ENCODE measurements at places on chromosomes 7 and 10. TPM values are rescaled to one million over a fixed set of nuclear protein-coding genes. Genes with fewer than 3 reads are reported as not detected.

DNA sequence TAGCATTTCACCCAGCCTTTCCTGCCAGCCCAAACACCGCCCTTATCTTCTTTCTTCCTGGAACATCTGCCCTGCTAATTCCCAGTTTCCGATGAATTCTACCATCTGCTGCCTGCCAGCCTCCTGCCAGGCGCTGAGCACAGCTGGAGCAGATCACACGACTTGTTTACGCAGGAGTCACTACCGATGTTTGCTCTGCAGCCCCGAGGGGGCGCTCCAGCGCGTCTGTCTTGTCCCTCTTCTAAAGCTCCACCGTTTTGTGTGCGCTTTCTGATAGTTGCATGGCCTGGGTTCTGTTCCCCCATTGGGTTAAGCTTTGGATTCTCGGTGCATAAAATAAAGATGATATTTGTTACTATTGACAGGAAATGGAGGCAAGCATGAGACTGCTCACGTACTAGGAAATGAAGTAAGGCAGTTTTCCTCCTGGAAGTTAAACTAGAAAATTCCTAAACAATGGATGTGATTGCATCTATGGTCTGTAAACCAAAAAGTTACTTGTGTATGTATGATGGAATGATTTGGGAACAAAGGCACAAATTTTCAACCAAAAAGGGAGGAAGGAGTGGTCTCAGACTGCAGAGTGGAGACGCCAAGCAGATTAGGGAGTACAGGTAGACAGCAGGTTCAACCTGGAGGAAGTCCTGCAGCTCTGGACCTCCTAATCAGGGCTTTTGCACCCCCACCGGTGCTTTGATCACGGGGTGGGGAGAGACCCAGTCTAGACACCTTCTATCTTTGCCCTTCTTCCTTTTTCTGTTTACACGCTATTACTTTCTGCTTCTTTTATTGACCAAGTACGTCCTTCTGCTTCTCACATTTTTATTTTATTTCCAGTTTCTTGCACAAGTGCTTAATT is 2.2 kb upstream of the RBM17 start:
- peak; percentile 94 for DNase-seq

GRCh38 chr10:68428396-68429104 is 21.5 kb upstream of the RUFY2 start:
- no peak for DNase-seq

- DNase-seq: no peak
These were observed 143.7 kb downstream of the FZD1 start for GRCh38 chr7:91407942-91408341.

DNA sequence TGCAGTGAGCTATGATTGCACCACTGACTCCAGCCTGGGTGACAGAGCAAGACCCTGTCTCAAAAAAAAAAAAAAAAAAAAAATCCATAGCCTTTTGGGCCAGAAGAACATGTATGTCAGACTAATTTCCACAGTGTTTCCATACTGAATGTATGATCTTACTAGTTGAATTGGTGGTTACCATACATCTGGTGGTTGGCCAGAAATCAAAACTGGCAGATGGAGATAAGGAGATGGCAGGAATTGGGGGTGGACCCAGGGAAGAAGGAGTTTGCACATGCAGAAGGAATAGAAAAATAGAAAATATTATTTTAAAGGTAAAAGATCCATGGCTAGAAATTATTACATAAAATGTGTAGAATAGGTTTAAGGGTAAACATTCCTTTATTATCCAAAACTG is 3.7 kb upstream of the ATOH7 start:
- no peak for DNase-seq

- peak; percentile 3 for DNase-seq
These were observed 109.4 kb downstream of the MBL2 start for GRCh38 chr10:52663161-52663560.

DNA sequence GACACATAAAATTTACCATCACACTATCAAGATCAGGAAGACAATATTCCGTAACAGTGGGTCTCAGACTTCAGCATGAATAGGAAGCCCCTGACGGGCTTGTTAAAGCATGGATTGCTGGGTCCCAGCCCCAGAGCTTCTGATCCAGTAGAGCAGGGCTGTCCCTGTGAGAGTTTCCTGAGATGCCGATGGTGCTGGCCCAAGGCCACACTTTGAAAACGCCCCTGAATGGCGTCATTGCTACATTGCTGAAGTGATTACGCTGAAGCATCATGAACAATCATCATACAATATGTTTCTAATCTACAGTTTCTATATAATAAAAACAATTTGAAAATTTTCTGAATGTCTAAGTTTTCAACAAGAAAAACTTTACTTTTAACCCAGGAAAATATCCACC is 38.0 kb upstream of the TMEM72 start:
- peak; percentile 75 for DNase-seq

DNA sequence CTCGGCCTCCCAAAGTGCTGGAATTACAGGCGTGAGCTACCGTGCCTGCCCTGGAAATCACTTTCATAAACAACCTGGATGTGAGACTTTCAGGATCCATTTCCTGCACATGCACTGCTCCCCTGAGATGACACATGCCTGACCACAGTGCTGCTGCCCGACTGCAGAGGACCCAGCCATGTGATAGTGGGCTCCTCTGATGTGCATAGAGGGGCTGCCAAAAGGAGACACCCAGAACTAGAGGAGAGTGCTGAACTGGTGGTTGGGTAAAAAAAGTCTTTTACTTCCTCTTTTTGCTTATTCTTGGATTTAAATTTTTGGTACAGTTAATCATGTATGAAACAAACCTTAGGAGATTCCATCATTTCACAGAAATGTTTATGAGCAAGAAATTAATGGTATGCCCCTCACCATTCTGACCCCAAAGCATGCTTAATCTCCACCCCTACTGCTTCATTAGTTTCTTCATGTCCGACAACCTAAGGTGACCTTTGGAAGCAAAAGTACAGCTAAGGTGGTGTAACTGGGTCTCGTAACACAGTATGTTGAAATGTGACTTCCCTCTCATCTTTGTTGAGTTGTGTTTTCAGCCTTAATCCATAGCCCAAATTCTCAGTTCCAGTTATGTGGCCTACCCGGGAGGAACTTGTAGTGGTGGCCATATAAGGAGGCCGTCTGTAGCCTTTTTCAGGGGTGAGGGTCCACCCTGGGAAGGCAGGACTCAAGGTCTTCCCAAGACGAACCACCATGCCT is 111.1 kb downstream of the RNF216 start:
- DNase-seq: no peak

GRCh38 chr7:84949067-84949466 is 237.8 kb downstream of the SEMA3D start:
- DNase-seq: no peak

DNA sequence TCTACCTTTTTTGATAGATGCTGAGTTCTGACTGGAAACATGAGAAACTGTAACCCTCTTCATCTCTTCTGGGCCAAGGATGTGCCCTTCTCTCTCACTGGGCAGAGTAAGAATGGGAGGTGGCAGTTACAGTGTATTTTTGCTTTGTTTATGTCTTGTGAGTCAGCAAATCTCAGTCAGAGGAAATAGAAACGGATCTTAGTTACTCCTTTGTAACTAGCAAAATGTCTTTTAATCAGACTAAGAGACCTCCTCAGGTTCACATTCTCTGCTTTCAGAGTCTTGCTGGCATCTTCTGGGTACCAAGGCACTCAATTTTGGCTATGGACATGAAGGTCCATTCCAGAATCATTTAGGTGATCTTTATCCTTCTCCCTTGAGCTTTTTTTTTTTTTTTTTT is 70.9 kb downstream of the HHEX start:
- peak; percentile 56 for DNase-seq

DNA sequence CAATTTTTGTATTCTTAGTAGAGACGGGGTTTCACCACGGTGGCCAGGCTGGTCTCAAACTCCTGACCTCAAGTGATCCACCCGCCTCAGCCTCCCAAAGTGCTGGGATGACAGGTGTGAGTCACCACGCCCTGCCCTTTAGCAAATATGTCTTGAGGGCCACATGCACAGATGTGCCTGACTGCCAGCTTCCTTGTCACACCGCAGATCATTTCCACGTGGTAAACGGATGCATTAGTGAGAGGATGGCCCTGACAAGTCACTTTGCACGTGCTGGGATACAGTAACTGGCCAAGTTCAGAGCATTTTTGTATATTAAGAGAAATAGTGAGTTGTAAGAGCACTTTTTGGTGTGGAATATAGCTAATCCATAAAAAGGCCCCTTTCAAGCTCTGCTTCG is 44.3 kb upstream of the FAM180A start:
- no peak for DNase-seq

DNA sequence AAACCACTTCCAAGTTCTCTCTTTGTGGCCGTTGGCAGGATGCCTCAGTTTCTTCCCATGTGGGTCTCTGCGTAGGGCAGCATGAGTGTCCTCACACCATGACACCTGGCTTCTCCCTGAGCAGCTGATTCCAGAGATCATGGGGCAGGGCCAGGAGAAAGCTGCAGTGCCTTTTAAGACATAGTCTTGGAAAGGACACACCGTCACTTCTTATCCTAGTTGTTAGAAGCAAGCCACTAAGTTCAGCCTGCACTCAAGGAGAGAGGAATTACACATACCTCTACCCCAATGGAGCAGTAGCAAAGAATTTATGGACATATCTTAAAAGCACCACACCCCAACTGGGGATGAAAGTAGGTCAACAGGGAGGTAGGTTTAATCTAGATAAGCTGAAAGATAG is 16.4 kb downstream of the NODAL start:
- DNase-seq: no peak

DNA sequence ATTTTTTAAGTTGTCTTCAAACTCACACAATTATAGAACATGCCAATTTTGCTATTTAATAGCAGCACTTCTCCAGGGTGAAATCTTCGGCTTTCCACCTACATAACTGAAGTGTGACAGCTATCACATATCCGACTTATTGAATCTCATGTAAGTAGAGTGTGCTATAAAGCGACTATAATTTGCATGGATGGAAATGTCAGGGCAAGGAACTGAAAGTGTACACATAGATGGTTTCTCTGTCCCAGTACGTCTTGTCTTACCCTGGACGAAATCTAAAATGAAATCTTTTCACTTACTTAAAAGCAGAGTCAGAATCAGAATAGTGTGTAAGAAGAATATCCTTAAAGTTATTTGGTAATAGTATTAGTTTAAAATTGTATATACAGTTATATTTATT is 132.3 kb downstream of the THSD7A start:
- DNase-seq: no peak

KBTBD2 gene
- 31.1 TPM for total RNA-seq

FAM24B gene
- total RNA-seq: 3.3 TPM

CUZD1 gene
- 0.11 TPM for total RNA-seq

LDB3 gene
- under 0.01 TPM for total RNA-seq
